ENCODE measurements at places on chromosomes 12 and 14.

DNA sequence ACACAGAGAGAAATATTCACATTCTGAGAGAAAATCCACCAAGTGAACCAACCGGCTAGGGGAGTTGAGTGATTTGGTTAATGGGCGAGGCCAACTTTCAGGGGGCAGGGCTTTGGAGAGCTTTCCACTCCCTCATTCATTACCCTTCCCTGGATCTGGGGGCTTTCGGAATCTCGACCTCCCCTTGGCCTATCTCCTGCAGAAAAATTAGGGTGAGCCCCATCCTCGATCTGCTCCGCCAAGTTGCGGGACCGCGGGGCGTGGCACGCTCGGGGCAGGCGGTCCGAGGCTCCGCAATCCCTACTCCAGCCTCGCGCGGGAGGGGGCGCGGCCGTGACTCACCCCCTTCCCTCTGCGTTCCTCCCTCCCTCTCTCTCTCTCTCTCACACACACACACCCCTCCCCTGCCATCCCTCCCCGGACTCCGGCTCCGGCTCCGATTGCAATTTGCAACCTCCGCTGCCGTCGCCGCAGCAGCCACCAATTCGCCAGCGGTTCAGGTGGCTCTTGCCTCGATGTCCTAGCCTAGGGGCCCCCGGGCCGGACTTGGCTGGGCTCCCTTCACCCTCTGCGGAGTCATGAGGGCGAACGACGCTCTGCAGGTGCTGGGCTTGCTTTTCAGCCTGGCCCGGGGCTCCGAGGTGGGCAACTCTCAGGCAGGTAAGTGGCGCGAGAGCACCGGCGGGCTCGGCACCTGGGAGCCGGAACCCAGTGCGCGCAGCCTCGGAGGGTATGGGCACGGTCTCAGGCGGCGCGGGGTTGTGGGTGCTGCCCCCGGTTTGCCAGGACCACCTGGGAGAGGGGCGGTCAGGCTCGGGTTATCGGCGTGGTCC lies at the start of gene ERBB3:
ERBB3 (plus strand) TSS at position 443 of the 833 bp plus-strand sequence; CDS start at position 579, 136 bp downstream.
- peak; percentile 69 for DNase-seq

- DNase-seq, result no peak
These were observed 282.1 kb downstream of the TMTC2 start for GRCh38 chr12:82968631-82969367.

- DNase-seq, result no peak
These were observed 17.5 kb downstream of the SLC35F4 start for GRCh38 chr14:57848353-57848752.

DNA sequence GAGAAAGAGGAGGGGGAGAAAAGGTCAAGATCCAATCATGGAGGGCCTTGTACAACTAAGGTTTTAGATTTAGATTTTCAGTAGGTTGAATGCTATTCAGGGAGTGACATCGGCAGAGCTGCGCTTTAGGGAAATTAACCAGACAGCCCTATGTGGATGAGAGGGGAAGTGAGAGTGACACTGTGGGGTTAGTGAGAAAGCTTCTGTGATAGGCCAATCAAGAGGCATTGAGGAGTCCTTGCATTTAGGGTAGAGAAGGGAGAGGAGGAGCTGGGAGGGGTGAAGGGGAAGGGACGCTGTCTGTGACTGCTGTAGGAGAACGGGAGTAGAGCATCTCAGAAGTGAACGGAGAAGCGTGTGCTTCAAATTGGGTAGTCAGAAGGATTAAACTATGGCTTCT lies 3.4 kb downstream of the HSD17B6 start:
- DNase-seq, result no peak

- DNase-seq, result no peak
These were observed 291.3 kb downstream of the KCNC2 start for GRCh38 chr12:74918291-74918690.

DNA sequence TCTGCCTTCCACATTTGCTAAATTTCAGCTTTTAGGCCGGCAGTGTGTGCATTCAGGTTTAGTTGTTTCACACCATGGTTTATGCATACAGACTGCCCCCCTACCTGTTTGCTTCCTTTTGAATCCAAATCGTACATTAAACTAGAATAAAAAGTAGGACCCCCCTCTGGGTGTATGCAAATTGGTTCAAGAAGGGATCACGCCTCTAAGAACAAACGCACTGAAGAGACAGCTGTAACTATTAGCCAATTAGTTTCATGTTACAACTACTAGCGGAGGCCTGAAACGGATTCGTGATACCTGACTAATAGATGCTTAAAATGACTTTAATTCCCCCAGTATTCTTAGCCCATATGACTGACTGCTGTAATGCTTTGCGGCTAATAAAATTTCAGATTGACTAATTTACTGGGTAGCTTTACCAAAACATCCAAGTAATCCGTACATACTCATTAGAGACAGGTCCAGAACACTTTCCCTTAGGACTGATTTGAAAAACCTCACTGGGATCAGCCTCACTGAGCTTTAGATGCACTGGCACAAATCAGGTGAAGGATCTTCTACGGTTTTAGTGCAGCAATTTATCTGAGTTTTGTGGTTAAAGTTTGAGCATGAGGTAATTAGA lies 411.8 kb downstream of the NPAS3 start:
- no peak for DNase-seq

DNA sequence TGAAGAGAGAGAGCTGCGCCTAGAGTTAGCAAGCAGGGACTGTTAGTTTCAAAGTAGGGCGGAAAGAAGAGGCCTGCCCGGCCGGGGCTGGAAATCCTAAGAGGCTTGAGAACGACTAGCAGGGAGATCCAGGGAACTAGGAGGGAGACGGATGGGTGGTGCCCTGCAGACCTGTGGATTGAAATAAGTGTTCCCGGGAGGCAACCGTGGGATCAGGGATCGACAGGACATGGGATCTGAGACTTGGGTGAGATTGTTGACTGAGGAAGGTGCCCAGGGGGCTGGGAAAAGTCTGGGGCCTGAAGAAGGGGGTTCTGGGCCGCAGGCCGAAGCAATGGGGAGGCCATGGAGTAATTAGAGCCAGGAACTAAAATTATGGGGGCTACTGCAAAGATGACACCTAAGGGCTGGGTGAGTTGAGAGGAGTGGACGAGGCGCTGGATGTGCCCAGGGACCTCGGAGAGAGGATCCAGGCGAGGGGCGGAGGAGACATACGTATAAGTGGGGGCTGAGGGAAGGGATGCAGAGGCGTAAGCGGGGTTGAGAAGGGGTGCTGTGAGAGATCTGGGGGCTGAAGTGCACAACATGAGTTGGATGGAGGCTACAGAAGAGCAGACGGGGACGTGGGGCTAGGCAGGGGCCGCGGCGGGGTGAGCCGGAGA lies 635 bp downstream of the LTA4H start:
- peak; percentile 48 for DNase-seq

DNA sequence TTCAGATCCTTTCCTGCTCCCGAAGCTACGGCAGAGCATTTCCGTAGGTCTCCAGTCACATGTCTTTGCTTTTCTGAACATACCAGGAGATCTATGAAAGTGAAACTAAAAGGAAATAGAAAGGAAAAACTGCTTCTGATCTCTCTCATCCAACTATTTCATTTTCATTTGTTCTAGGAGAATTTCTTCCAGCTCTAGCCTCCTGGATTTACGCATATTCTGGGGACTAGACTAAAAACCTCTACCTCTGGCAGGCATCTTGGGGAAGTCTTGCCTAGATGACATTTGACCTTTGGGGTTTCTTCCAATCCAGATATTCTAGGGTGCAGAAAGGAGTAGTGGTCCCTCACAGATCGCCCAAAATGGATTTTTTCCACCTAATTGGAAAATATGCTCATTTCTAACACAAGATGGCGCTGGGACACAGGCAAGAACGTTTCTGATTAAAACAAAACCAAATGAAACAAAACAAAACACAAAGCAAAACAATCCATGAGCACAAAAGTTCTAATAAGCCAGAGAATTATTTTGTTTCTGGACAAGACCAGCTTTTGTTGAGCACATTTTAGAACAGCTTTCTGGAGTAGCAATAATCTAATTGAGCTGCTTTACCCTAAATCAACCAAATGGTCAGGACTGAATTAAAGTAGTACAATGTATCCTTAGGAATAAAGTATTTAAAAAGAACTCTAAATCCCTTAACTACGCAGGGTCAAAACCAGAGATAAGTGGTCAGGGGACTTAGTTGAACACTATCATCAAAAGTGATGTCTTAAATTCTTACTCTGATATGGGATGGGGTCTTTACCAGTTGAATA lies 12.3 kb upstream of the PARP11 start:
- DNase-seq, result peak; percentile 85

DNA sequence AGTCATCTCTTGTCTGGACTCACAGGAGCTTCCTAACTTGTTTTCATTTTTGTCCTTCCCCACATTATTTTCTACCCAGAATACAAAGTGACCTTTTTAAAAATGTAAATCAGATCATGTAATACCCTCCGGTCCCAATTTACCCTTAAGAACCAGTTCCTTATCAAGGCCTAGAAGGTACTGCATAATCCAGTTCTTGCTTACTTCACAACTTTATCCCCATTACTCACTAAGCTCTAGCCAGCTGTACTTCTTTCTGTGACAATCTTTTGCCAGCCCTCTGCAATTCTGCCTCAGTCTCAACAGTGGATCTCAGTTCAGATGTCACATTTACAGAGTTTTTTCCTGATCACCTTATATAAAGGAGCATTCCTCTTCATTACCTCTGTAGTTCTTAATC lies 11.6 kb downstream of the RAP1B start:
- DNase-seq, result no peak

- peak; percentile 7 for DNase-seq
These were observed 5.3 kb upstream of the CEP128 start for GRCh38 chr14:80946797-80947196.

- no peak for DNase-seq
These were observed 51.8 kb upstream of the JDP2 start for GRCh38 chr14:75375983-75376382.

DNA sequence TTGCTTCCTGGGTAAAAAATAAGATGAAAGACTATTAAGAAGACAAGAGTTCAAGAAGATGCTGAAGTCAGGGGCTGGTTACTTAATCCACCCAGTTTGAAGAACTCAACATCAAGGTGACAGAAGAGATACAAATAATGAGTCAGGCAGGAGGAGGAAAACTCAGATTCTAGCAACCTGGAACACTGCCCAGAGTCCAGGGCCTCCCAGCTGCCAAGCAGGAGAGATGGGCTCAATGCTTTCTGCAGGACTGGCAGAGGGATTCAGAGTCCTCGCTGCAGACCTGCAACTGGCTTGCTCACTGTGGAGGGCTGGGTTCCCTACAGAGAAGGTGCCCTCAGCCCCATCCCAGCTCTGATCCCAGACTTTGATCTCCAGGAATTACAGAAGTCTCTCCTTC lies 28.6 kb upstream of the CEBPE start:
- no peak for DNase-seq

GRCh38 chr14:37474191-37474590 lies 120.9 kb downstream of the FOXA1 start:
- DNase-seq, result no peak

DNA sequence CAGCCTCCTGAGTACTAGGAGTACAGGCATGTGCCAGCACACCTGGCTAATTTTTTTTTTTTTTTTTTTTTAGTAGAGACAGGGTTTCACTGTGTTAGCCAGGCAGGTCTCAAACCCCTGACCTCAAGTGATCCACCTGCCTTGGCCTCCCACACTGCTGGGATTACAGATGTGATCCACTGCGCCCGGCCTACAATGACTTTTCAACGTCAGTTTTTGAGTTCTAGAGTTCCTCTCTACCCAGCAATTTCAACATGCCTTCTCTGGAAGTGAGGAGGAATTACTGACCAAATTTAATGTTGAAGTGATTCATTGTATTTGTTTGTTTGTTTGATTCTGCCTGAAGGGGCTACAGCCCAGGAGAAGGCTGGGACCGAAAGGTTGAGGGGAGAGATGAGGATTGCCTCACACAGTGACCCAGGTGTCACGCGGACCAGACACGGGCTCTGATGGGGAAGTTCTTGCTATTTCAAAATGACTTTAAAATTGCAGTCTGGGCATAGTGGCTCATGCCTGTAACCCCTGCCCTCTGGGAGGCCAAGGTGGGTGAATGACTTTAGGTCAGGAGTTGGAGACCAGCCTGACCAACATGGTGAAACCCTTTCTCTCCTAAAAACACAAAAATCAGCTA lies 8.6 kb upstream of the DENR start:
- DNase-seq, result no peak

DNA sequence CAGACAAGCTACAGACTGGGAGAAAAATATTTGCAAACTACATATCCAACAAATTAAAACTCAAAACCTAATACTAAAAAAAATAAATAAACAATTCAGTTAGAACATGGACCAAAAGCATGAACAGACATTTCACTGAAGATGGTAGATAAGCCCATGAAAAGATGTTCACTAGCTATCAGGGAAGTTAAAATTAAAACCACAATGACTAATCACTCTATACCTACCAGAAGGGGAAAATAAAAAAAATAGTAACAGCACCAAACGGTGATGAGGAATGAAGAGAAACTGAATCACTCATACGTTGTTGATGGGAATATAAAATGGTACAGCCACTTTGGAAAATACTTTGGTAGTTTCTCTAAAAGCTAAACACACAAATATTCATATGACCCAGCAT lies 31.1 kb upstream of the DHRS7 start:
- DNase-seq, result peak; percentile 86

- no peak for DNase-seq
These were observed 13.2 kb upstream of the KRT80 start for GRCh38 chr12:52204931-52205505.

DNA sequence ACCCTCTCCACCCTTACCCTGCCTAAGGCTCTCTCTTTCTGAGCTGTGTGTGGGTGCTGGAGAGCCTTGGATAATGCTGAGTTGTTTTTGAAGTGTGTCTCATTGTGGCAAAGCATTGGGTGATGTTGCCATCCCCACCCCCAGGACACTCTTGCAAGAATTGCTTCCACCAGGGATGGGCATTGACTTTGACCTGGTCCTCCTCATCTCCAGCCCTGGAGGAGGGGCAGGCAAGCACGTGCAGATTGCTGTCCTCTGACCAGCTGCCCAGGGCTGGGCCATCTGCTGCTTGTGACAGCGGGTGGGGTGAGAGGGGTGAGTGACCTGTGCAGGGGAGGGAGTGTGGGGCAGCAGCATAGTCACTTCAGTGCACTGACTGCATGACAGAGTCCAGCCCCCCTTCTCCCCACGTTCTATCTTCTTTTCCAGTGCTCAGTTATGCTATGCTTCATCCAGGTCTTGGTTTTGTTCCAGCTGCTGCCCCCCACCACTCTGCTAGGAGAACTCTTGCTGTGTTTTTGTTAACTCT lies 26.2 kb downstream of the SUSD6 start:
- DNase-seq, result peak; percentile 4

GRCh38 chr12:105986779-105987684 lies 151.7 kb downstream of the NUAK1 start:
- peak; percentile 36 for DNase-seq

DNA sequence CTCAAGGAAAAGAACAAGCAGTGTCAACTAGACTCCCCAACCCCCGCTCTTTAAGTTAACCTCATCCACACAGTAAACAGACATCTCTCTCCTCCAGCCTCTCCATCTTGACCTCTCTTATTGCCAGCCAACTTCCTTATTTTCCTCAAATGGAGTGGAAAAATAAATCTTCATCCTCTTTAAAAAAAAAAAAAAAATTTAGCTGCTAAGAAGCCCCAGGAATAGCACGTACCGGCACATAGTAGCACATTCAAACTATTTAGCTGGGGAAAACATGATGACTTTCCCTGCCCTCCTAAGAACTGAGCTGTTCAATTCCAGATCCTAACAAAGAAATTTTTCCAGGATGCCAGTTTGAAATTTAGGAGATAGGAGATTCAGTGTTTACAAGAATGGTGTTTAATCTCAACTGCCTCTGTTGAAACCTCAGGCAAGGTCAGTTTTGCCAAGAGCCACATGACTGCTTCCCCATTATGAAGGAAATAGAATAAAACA lies 90.8 kb downstream of the EPS8 start:
- peak; percentile 67 for DNase-seq

- peak; percentile 57 for DNase-seq
These were observed 51.7 kb downstream of the TSHR start for GRCh38 chr14:81007131-81007530.

- DNase-seq, result peak; percentile 67
These were observed 8.9 kb downstream of the ISCA2 start for GRCh38 chr14:74502236-74503019.

Measured in OCI-M1 (cell line).